HT-29 (cell line): ENCODE measurements at places on chromosomes 2 and 18.
A peak's percentile ranks its signal among the peaks of the same experiment; 100 is the strongest.

DNA sequence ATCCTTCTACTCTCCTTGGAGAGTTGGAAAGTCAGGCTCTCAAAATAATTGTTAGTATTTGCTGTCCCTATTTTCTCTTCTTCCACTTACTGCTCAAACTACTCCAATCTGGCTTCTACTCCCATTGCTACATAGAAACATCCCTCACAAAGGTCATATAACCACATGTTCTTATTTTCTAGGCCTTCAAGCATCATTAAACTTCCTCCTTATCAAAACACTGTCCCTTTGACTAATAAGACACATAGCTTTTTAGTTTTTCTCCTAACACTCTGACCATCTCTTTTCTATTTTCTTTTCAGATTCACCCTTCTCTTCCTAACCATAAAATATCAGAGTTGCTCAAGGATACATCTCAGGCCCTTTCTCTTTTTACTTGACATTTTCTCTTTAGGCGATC is 148.3 kb downstream of the MBD2 start:
- no peak for DNase-seq

- DNase-seq: no peak
Observed at GRCh38 chr2:132652474-132652873, 17.5 kb downstream of the LYPD1 start.

- DNase-seq: no peak
Observed at GRCh38 chr2:28348149-28348567, 44.5 kb upstream of the FOSL2 start.

- DNase-seq: no peak
Observed at GRCh38 chr2:128645631-128646030, 327.0 kb upstream of the HS6ST1 start.

DNA sequence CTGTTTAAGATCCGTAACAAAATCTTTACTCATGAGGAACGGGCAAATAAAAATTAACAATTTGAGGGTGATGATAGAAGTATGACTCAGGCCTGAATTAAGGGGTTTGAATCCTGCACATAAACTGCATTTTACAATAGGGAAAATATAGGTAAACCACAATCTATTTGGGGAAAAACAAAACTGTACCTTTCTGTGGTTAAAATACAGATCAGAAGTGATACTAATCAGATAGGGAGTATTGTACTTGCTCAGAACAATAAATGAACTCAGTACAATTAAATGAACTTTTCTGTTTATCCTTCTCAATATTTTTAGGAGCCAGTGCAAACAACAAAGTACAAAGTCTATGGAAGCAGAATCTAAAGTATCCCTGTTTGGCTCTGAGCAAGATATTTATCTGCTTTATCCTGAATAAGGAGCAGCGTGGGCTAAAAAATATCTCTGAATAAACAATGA is 287.3 kb downstream of the ZNF385B start:
- DNase-seq: peak; percentile 38

DNA sequence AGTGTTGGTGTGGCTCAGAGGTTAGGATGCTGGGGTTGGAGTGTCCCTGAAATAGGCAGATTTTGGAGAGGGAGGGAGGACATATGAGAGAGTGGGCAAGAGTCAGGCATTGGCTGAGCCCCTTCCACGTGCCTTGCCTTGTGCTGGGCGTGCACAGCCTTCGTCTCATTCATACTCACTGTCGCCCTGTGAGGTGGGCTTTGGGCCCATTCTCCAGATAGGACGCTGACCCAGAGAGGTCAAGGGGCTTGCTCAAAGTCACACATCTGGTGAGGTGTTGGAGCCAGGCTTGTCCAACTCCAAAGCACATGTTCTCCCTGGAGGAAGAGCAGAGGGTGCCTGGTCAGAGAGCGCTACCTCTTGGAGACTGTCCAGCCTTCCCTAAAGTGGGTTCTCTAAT is 166.8 kb downstream of the DYSF start:
- DNase-seq: no peak

DNA sequence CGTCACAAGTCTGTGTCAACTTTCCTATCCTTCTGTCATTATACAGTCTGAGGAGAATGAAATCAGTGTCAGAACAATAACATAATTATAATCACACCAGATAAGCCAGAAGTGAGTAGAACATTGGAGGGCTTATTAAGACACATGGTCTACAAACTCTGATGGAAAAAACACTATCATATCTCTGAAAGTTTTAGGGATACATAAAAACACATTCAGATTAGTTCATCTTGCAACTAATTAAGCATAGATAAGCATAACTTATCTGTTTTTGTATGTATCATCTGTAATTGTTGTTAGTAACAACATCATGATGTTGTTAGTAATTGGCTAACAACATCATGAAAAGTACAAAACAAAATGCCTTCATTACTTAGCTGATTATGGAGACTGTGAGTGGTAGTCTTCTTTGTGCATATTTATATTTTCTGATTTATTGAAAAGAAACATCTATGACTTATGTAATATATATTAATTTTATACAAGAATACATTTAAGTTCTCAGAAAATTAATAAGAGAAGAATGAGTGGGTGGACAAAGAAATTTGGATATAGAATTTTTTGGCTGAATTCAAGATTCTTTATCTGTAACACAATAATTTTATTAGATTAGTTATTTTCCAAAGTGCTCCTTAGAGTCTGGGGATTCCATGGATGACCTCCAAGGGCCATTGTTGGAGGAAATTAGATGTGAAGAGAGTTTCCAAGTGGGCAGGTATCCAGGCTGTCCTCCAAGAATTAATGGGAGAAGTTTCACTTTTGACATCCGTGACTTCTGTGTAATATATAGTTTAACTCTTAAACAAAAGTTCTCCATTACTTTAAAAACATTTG is 16.9 kb upstream of the CCDC102B start:
- DNase-seq: no peak

DNA sequence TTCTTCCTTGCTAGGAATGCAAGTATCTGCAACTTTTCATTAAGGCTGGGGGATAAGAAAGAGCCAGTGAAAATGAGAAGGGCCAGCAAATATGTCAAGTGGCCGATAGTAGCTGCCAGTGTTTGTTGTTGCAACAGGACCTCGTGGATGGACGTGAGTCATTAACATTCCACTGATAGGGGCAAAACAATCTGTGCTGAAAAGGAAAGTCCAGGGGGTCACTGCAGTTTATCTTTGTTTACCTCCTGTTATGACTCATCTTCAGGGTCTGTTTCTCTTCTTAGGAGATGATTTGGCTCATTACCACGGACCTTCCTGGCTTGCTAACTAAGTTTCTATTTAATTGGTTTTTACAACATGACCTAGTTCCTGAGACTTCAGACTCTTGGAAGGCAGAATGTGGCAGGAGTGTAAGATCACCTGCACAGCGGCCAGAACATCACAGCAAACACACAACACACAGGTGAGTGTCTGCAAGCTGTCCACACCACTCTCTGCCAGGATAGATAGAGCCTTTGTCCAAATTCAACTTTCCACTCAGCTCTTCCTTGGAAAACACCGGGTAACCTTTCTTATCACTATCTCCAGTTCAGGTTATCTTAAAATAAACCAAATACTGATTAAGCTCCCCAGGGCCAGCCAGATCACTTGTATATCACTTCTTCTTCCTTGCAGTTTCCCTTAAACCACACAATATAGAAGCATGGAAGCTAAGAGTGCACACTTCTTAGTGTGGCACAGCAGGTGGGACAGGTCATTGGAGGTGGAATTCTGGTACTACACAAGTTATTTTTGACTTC is 157.5 kb upstream of the LMAN1 start:
- peak; percentile 14 for DNase-seq

DNA sequence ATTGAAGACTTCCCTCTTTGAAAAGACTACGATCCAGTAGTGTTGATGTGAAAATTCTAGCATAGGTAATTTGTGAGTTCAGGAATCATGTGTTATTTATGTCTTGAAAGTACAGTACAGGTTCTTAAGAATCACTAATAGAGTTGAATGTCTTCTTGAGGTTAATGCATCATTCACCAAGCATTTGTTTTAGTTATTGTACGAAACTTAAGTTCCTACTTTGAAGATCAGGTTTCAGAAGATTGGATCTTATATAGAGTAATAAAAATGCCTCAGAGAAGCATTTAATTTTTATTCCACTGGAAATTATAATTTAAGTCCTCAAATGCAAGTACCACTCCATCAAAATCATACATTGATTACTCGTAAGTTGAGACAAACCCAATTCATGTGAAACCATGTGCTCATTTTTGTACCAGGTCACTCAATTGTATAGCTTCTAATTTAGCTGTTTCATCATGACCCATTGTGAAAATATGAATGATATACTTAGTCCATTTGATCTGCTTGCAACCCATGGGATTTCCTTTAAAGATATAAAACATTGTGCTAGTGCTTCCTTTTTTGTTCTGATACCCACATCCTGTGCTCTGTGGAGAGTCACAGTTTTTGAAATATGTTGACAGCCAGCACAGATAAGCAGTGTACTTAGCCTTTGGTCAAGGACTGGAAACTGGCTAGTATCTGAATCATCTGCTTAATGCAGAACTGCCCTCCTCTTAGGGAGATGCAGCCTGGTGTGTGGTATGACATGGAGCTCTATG is 22.5 kb upstream of the RAB27B start:
- no peak for DNase-seq

GRCh38 chr2:176328149-176328548 is 58.9 kb downstream of the MTX2 start:
- no peak for DNase-seq

DNA sequence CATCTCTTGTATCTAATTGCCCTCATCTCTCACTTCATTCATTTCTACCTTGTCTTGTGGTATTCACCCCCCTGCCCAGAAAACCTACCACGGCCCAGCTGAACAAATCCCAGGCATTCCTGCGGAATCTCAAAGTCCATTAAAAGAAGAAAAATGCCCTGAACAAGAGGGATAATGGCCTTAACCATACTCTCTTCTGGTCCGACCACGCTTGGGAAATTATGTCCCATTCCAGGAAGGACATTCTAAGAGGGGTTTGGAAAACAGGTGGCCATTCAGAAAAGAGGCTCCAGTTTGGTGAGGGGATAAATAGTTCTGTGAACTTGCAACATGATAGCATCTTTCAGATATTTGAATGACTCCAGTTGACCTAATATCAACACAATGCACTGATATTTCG is 349.9 kb upstream of the ZNF521 start:
- DNase-seq: no peak

- DNase-seq: peak; percentile 12
Observed at GRCh38 chr2:101204400-101205115, 48.1 kb upstream of the CNOT11 start.

DNA sequence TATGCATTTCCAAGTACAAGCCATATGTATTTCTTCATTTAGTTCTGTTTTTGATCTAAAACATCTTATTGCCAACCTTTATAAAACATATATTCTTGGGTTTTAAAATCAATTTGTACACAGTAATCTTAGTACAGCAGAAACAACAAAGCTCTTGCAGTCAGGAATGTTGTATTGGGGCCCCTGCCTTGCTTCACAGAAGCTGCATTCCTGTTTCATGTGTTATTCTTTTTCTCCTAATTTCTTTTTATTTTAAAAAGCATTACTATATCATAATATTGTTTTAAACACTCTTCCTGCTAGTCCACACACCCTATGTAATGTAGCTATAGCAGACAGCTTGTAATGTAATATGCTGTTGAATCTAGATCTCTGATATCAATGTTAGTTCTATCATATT is 24.0 kb downstream of the SERPINB7 start:
- no peak for DNase-seq

GRCh38 chr18:48043166-48043565 is 112.7 kb upstream of the SMAD2 start:
- DNase-seq: no peak

- peak; percentile 89 for DNase-seq
Observed at GRCh38 chr2:170816504-170817092, at the start of gene GAD1. GAD1 (plus strand) TSS chr2:170816887; CDS start chr2:170818592, 1,705 bp downstream.

GRCh38 chr2:191234376-191234775 is 10.8 kb upstream of the MYO1B start:
- no peak for DNase-seq

DNA sequence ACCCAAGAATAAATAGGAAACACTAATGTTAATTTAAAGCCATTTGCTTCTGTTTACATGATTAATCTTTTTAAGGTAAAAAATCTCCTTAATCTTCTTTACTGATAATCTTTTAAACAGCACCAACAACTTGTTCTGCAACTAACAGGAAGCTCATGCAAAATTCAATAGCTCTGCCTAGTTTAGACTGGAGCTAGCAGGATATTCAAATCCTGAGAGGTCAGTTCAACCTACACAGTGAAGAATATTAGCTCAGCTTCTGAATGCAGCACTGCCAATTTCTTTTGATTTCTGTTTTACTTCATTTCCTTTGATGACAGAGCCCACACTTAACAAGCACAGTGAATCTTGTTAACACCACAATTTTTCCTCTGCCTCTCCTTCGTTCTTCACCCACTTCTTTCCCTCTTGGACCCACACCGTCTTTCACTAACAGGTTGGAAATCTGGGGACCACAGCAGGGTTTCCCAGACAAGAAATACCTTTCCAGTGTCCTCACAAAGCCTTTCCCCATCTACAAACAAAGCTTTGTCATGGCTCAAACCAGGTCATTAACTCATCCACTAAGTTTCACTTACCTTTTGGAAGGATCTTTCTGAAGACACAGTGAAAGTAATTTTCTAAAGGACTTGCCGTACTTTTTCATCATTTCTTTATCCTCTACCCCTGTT is 109.8 kb downstream of the STK39 start:
- DNase-seq: peak; percentile 36
